ENCODE measurements at places on chromosomes 7 and 10.

GRCh38 chr7:27245798-27246691 is 3.4 kb downstream of the EVX1 start:
- no peak for DNase-seq

- DNase-seq, result no peak
These were observed 33.3 kb downstream of the TACC2 start for GRCh38 chr10:122022276-122022675.

DNA sequence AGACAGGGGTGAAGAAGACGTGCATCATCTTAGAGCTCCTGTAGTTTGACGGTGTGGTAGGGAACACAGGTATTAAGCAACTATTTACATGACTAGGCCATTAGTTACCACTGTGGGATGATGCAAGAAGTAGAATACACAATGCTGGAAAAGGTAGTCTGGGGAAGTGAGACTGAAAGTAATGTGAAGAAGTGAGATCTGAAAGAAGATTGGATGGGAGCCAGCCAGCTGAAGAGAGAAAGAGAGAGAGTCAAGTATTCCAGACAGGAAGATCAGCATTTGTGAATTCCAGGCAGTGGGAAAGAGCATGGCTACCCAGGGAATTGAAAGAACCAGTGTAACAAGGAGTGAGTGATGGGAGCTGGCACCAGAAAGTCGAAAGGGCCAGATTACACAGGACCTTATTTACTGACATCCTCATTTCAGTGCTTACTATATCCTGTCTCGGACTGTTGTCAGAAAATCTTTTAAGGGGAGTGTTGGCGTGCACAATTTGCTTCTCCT is 4.0 kb upstream of the CFAP58 start:
- peak; percentile 94 for DNase-seq

- DNase-seq, result no peak
These were observed 183.8 kb downstream of the PRKCQ start for GRCh38 chr10:6396226-6396625.

- DNase-seq, result no peak
These were observed 70.6 kb downstream of the CNNM2 start for GRCh38 chr10:102988404-102989314.

DNA sequence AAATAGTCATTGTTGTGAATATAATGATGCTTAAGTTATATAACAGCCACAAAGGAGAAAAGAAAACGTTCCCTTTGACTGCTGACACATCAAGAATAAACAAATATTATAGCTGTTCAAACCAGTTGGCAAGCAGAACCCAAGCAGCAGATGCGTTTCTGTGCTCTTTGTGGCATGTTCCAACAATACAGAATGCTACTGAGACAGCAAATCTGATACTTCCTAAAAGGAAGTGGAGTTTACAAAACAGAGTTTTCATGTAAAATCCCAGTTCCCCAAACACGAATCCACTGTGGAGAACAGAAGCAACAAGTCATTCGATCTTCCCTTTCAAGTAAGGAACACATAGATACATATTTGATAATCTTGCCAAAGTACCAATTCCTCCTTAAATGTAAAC is 170.9 kb upstream of the ASAH2 start:
- peak; percentile 75 for DNase-seq

- no peak for DNase-seq
These were observed 722 bp downstream of the DENND10 start for GRCh38 chr10:119104654-119105015.

- DNase-seq, result no peak
These were observed 244.0 kb downstream of the HGF start for GRCh38 chr7:81525841-81526240.

- no peak for DNase-seq
These were observed 3.5 kb upstream of the AKR1D1 start for GRCh38 chr7:138072726-138073125.

DNA sequence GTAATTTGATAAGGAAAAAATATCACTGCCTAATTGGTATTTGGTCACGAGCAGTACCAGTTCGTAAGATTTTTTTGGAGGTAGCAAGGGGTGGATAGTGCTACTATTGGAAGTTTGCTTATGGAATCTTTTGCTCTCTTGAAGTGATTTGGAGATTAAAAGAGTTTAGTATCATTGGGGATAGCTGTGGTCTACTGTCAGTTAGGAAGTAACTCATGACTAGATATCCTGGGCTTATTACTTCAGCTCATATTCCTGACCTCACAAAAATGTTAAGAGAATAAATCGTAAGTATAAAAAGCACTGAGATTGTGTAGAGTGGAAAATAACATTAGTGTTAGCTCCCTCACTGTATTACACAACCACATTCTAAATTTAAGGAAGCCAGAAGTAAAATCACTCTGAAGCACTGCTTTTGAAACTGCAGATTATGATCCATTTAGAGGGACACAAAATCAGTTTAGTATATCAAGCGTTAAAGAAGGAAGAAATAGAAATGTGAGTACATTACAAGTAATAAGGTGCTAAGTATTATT is 22.6 kb downstream of the SGPL1 start:
- peak; percentile 51 for DNase-seq

GRCh38 chr10:132664407-132664806 is 121.5 kb downstream of the NKX6-2 start:
- no peak for DNase-seq

GRCh38 chr10:76329891-76330575 is 898.6 kb downstream of the LRMDA start:
- no peak for DNase-seq

DNA sequence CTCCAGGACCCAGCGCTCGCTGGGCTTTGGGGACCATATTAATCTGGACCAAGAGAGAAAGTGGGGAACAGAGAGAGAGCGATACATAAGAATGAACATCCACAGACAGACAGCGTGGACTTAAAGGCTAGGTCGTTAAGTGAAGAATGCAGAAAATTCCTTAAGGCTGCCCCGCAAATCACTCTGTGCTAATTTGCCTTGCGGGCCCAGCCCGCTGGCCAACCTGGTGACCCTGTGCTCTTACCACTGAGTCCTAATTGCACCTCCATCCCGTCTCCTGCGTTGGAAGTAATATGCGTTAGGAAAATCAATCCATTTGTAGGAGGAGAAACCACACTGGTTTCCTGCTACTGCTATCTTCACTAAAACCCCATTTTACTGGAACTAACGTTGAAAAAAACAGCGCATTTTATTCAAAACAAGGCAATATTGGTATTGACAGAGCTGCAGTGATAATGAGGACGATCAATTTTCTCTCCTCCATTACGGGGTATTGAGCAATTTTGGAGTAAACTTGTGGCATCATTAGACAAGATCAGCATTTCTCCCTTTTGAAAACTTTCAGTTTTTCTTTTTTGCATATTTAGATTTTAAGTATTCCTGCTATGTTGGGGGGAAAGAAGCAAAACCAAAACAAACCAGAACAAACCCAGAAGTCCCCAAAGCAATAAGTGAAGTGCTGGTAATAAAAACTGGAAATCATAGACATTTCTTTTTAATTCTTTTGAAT is 85.2 kb downstream of the WDFY4 start:
- DNase-seq, result peak; percentile 26

DNA sequence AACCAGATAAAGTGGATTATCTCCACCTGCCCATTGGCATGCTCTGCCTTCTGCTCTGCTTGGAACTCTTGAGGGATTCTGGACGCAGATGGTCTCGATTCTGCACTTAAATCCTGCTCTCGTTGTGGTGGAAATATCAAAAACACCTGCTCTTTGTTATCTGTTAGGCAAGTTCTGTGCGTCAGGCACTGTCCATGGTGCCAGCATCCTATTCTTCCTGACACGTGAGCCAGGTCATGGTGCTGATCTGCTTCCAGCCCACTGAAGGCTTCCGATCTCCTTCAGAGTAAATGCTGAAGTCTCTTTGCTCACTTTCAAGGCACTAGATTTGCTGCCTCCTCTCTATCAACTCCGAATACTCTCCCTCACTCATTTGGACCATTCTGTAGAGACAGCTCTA is 505.6 kb downstream of the HTR7 start:
- DNase-seq, result no peak

GRCh38 chr10:100128951-100129350 is 47.3 kb upstream of the CPN1 start:
- no peak for DNase-seq

DNA sequence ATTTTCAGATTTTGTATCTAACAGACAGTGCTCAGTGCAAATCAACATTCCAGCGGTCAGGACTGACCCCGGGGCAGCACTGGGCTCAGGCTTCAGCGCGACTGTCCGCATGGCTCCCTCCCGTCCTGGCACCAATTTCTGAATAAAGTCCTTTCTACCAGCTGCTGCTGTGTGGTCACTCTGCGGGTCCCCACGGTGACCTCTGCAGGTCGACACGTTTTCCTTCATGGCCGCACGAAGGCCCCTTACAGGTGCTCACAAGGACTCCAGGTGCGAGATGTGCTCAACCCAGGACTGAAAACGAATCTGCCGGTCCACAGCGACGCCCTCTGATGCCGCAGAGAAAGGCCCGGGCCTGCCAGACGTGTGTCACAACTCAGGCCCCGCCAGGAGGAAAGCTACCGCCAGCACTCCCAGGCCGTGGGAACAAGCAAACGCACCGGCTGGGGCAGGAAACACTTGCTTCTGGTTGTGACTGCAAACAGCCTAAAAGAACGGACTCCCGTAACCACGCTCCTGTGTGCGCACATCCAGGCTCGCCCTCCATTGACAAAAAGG is 3.7 kb upstream of the UTF1 start:
- no peak for DNase-seq

GRCh38 chr10:47309408-47310089 is 9.6 kb downstream of the GDF10 start:
- peak; percentile 7 for DNase-seq

DNA sequence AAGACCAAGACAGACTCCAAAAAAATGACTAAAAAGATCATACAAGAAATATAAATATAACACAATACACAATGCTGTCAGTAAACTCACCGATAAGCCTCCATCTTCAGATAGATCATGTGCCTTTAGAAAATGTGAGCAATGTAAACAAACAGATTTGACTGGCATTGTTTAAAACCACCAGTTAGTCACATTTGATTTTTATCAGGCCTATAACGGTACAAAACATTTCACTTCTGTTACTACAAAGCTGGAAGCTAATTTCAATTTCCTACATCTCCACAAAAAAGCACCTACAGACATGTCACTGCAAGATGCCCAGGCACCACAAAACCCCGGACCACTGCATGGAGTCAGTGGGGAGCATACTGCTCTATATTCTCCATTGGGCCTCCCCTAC is 18.9 kb downstream of the SGMS1 start:
- no peak for DNase-seq

GRCh38 chr7:158277219-158278141 is 310.1 kb downstream of the PTPRN2 start:
- DNase-seq, result no peak

DNA sequence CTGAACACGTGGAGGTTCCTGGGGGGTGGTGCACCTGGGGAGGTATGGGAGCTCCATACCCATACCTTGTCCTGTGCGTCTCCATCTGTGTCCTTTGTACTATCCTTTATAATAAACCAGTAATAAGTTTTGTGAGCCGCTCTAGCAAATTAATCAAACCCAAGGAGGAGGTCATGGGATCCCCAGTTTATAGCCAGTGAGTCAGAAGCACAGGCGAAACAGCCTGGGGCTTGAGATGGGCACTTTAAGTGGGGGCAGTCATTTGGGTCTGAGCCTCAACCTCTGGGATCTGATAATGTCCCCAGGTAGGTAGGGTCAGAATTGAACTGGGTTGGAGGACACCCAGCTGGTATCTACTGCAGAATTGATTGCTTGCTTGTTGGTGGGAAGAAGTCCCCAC is 16.9 kb downstream of the SNX10 start:
- no peak for DNase-seq

DNA sequence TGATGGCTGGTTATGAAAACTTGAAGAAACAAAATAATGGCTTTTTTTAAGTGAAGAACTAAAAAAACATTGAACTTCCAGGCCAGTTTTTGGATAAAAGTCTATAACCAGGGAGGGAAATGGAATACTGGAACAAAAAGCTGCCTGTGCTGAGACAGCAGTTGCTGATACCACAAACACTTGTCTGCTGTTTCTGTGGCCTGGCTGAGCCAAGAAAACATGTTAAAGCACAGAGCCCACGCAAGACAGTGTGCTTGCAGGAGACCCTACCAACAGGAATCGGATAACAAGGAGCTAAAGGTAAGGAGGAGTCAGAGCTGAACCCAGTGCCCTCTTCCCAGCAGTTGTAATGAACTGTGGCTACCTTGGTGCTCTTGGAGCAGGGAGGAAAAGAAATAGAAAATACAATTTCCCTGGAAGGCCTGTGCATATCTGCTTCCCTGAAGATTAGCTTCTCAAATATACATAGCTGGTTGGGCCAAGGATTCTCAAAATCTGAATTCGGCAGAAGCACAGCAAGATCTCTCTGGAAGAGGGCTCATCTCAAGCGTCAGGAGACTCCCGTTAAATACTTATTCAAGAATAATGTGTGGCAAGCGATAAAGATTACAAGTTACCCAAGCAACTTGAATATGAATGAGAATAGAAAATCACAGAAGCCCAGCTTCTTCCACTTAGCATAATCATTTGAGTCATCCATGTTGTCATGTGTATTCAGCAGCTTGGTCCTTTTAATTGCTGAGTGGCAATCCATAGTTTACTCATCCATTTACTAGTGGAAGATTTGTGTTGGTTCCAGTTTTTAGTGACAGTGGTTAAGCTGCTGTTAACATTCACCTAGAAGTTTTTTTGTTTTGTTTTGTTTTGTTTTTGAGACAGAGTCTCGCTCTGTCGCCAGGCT is 87.6 kb downstream of the NOD1 start:
- peak; percentile 30 for DNase-seq

- DNase-seq, result no peak
These were observed 61.7 kb upstream of the SHH start for GRCh38 chr7:155874010-155874409.

GRCh38 chr10:121522831-121523230 is 75.4 kb downstream of the FGFR2 start:
- no peak for DNase-seq

- no peak for DNase-seq
These were observed 22.4 kb downstream of the NACAD start for GRCh38 chr7:45066409-45066808.

DNA sequence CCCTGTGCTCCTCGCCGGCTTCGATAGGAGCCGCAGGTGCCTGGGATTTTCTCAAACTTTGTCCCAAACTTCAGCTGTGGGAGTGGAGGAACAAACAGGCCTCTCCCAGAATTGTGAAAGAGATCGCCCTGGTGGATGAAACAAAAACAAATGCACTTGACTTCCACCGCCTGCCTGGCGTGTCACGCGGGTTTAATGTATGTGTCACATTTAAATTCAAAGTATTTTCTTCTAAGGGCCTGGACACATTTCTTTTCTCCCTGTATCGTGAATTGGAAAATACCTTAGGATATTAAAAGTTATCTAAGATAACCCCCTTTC is 694 bp upstream of the WASL start:
- peak; percentile 88 for DNase-seq

GRCh38 chr10:76036962-76037361 is 605.5 kb downstream of the LRMDA start:
- DNase-seq, result no peak
